ENCODE measurements at places on chromosomes 3 and 15.

- DNase-seq, result no peak
Observed at GRCh38 chr15:76327191-76328105, 9.1 kb upstream of the ISL2 start.

- no peak for DNase-seq
Observed at GRCh38 chr15:77475898-77476297, 55.2 kb downstream of the HMG20A start.

DNA sequence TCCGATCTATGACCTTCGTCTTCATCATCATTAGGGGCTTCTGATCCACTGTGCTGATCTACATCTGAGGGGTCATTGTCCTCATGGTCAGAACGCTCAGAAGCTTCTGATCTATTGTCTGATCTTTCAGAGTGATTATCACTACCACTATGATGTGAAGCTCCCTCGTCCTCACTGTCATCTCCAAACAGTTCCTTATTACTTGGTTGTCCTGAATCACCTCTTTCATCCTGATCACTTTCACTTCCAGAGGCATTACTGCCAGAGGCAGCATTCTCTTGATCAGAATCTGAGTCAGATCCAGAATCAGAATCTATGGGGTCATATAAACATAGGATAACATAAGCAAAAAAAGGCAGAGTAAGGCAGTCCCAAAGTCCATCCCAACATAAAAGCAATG, 5.4 kb downstream of the LEO1 start:
- DNase-seq, result no peak

DNA sequence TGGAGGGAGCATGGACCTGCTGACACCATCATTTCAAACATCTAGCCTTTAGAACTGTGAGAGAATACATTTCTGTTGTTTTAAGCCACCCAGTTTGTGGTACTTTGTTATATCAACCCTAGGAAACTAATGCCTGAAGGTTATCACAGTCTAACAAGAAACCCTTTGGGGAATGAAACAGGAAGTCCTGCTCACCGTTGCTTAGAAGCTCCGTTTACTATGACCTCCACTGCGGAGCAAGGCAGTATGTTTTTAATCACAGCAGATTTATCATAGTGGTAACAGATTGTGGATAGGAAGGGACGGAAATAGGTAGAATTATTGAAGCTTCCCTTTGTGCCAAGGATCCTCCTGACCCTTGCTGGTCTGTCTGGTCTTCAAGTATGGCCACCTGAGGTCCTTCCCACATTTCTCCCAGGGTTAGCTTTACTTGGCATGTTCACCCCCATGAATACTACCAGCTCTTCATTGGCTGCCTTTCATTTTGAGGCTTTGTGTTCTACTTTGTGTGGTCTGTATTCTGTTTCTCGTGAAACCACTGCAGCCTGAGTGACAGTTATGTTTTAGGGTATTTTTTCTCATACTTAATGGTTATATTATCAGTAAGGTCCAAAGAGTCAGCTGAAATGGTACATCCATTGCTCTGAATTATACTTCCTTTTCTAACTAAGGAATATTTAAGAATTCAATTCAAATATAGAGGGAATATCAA, 201.6 kb downstream of the CHST2 start:
- DNase-seq, result no peak

DNA sequence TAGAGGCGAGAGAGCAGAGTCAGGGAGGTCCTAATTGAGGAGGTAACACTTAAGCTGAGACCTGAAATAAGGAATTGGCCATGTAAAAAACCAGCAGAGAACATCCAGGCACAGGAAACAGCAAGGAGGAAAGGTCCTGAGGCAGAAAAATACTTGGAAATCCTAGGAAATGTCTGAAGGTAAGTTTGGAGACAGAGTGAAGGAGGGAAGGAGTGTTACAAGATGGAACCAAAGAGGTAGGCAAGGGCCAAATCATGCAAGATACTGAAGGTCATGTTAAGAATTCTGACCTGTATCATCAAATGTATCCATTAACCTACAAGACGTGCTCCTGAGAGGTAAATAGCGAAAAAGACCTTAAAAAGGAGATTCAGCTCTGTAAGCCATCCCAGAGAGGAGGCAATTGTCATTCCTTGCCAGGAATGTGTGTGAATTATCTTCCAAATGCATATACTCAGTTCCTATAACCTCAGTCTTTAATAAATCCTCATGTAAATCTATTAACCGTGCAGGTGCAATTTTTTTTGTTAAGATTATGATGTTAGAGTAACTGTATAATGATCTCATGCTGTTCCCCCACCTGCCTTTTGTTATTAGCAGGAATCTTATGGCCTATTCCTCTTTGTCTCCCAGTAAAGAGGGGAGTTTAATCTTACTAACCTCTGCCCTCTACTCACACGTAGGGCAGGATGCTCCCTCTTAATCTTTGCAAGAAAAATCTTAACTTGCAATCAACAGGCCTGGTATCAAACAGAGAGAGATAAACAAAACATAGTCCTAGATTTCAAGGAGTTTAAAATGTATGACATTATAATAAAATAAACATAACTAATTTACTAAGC, 166.9 kb downstream of the ULK4 start:
- no peak for DNase-seq

- no peak for DNase-seq
Observed at GRCh38 chr15:100760357-100760903, 119.2 kb upstream of the ALDH1A3 start.

GRCh38 chr3:106533093-106533787, 664.4 kb upstream of the CBLB start:
- DNase-seq, result no peak

DNA sequence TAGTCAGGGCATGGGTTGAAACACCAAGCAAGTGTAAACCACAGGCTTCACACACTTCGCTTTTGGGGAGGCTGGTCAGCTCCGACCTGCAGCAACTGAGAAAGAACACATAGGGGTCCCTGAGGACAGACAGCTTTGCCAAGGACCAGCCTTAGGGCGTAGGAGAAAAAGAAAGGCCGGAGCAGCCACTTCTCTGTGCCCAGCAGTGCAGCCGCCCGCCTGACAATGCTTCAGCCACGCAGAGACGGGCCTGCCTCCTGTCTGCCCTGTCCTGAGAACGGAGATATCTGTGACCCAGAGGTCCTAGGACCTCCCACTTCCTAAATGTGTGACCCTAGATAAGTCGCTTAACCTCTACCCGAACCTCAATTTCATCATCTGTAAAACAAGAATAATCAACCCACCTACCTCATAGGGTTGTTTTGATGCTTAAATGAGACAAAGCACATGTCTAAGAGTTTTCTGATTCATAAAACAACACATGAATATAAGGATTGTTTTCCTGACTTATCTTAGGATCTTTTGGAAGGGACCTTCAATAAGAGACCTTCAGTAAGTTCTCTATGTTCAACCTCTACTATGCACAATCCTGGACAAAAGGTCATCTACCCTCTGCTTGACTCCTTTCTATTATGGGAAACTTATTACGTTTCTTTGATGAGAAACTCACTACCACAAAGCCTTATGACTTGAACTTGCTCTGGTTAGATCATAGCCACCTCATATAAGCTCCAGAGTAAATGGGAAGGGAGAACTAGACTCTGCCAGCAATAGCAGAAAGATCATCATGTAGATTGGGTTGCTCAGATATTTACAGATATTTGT, 32.9 kb upstream of the RFTN1 start:
- DNase-seq, result no peak
